ENCODE measurements at places on chromosomes 3 and 15. TPM values are rescaled to one million over a fixed set of nuclear protein-coding genes. Genes with fewer than 3 reads are reported as not detected.

Gene C3orf49
- total RNA-seq: not detected

Gene ITIH1
- 14.1 TPM for total RNA-seq

GRCh38 chr3:51502562-51502910 lies 2.7 kb upstream of the DCAF1 start:
- H3K27me3 ChIP-seq: no peaks in the 10 kb centered on the region
- H3K4me1 ChIP-seq: peaks cover 3% of the 10 kb centered on the region
- H3K27ac ChIP-seq: no peak overlapping the region
- no peak overlapping the region for H3K4me3 ChIP-seq
- no peaks in the 10 kb centered on the region for H3K36me3 ChIP-seq
- DNase-seq: no peak

Gene PDZRN3
- 31.0 TPM for total RNA-seq

Gene GXYLT2
- total RNA-seq: 7.4 TPM

DNA sequence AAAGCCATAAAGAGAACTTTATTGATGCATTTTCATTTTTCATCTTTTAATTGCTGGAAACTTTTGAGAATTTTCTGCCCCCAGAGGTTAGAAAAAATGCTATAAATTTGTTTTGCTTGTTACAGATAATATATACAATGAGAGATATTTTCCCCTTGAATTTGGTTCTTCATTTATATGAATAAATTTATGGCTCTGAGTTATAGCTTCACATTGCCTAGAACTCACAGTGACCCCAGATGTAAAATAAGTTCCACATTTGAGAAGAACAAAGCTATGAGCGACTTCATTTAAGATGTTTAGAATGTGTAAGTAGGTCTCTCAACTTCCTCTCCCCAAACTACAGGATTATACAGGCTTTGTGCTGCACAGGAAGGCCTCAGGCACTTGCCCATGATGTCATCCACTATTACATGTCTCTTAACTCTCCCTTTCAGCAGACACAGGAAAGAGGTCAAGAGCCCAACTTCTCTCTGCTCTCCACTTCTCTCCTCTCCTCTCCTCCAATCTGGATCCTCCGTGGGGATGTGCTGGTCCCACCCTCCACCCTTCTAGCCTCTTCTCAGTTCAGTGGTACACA lies 92.8 kb downstream of the DUT start:
- no peak overlapping the region for H3K27ac ChIP-seq
- H3K4me1 ChIP-seq: peaks cover 5% of the 10 kb centered on the region
- no peak overlapping the region for H3K4me3 ChIP-seq
- H3K36me3 ChIP-seq: peaks cover 2% of the 10 kb centered on the region
- DNase-seq: no peak

- H3K4me1 ChIP-seq: peaks cover under 1% of the 10 kb centered on the region
- H3K36me3 ChIP-seq: no peaks in the 10 kb centered on the region
- no peak overlapping the region for H3K27ac ChIP-seq
- no peak overlapping the region for H3K4me3 ChIP-seq
- DNase-seq: no peak
- peaks cover 4% of the 10 kb centered on the region for H3K27me3 ChIP-seq
These were observed 350.5 kb upstream of the THBS1 start for GRCh38 chr15:39230205-39230907.

Gene LRRC34
- 6.6 TPM for total RNA-seq

DNA sequence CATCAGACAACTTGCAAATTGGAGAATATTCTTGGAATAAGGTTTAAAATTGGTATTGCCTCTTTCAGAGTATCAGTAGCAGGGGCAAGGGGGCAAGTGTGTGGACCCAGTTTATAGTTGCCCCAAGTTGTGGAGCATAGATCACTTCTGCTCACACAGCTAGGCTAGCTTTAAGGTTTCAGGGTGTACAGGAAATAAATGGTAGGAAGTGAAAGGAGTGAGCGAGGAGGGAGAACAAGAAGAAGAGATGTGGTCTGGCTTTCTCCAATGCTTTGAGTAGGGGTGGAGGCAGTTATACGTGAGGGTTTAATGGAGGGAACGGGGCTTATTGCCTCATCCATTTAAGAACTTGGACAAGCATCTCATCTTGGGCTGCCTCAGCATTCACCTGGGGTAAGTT lies 290.0 kb upstream of the CFAP20DC start:
- no peaks in the 10 kb centered on the region for H3K27me3 ChIP-seq
- H3K4me3 ChIP-seq: no peak overlapping the region
- peaks cover 8% of the 10 kb centered on the region for H3K4me1 ChIP-seq
- no peak overlapping the region for H3K27ac ChIP-seq
- DNase-seq: no peak

GRCh38 chr3:125220183-125220582 lies 7.6 kb upstream of the SLC12A8 start:
- H3K27ac ChIP-seq: peak overlapping the region; percentile 35
- DNase-seq: no peak
- H3K4me3 ChIP-seq: no peak overlapping the region
- H3K36me3 ChIP-seq: no peaks in the 10 kb centered on the region
- H3K4me1 ChIP-seq: peaks cover 17% of the 10 kb centered on the region

DNA sequence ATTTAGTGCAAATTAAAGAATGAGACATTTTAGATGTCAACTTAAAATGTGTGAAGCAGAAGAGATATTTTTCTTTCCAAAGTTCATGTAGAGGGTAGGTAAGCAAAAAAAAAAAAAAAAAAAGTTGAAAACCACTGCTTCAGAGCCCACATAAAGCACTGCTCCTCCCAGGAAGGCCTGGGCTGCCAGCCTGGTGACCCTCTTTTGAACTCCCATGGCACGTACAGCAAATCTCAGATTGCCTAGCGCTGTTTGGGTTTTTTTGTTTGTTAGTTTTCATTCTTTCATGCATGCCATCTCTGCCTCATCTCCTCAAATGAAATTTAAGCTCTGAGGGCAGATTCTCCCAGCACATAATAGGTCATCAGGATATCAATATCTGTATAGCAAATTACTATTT lies 120.1 kb downstream of the SRGAP3 start:
- H3K36me3 ChIP-seq: no peaks in the 10 kb centered on the region
- DNase-seq: no peak
- H3K27me3 ChIP-seq: peaks cover 20% of the 10 kb centered on the region
- no peak overlapping the region for H3K4me3 ChIP-seq
- H3K4me1 ChIP-seq: peaks cover 11% of the 10 kb centered on the region

- peaks cover 6% of the 10 kb centered on the region for H3K27me3 ChIP-seq
- H3K4me1 ChIP-seq: peaks cover 12% of the 10 kb centered on the region
- no peaks in the 10 kb centered on the region for H3K36me3 ChIP-seq
- peak overlapping the region; percentile 33 for H3K27ac ChIP-seq
- DNase-seq: no peak
- no peak overlapping the region for H3K4me3 ChIP-seq
These were observed 86.2 kb downstream of the FBN1 start for GRCh38 chr15:48559285-48559684.

DNA sequence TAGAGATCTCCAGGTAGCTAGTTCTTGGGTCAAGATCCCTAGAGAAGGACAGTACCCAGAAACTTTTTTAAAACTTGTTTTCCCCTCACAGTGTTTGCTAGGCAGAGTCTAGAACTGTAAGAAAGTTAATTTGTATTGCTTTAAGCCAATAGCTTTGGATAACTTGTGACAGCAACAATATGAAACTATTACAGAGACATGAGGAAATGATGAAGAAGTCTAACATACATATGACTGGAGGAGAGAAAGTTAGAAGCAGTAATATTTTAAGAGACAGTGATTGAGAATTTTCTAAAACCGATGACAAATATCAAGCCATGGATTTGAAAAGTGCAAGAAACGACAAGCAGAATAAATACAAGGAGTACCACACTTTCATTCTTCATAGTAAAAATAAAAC lies 10.0 kb downstream of the HMG20A start:
- H3K4me1 ChIP-seq: peaks cover under 1% of the 10 kb centered on the region
- no peak overlapping the region for H3K27ac ChIP-seq

Gene SCAANT1
- not detected for total RNA-seq

DNA sequence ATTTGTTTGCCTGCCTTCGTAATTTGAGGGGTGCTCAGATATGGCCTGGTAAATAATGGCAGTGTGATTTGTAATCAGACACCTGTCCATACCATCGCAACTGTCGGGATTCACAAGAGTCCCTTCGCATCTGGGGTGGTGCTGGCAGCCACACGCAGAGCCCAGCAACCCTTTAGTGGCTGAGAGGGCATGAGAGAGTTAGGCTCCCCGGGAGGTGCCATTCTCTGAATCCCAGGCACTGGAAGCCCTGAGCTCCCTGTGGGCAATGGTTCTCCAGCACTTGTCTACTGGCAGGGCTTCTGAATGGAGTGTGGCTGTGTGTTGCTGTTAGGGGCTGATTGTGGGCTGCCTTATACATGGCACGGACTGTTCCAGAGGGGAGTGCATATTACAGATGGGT lies 230.1 kb downstream of the EBLN2 start:
- H3K27me3 ChIP-seq: peaks cover 10% of the 10 kb centered on the region
- H3K27ac ChIP-seq: no peak overlapping the region
- DNase-seq: no peak
- no peaks in the 10 kb centered on the region for H3K4me1 ChIP-seq
- H3K4me3 ChIP-seq: no peak overlapping the region
- H3K36me3 ChIP-seq: no peaks in the 10 kb centered on the region

Gene CCK
- total RNA-seq: 1.1 TPM

Gene GOLGA8J
- not detected for total RNA-seq

- H3K27me3 ChIP-seq: no peaks in the 10 kb centered on the region
- no peaks in the 10 kb centered on the region for H3K36me3 ChIP-seq
- H3K4me1 ChIP-seq: no peaks in the 10 kb centered on the region
- H3K27ac ChIP-seq: no peak overlapping the region
- H3K4me3 ChIP-seq: no peak overlapping the region
These were observed 64.8 kb upstream of the SATB1 start for GRCh38 chr3:18489939-18490338.

Gene PPCDC
- total RNA-seq: 16.5 TPM

Gene UBAP1L
- total RNA-seq: 5.8 TPM

Gene CYP1A2
- total RNA-seq: not detected

DNA sequence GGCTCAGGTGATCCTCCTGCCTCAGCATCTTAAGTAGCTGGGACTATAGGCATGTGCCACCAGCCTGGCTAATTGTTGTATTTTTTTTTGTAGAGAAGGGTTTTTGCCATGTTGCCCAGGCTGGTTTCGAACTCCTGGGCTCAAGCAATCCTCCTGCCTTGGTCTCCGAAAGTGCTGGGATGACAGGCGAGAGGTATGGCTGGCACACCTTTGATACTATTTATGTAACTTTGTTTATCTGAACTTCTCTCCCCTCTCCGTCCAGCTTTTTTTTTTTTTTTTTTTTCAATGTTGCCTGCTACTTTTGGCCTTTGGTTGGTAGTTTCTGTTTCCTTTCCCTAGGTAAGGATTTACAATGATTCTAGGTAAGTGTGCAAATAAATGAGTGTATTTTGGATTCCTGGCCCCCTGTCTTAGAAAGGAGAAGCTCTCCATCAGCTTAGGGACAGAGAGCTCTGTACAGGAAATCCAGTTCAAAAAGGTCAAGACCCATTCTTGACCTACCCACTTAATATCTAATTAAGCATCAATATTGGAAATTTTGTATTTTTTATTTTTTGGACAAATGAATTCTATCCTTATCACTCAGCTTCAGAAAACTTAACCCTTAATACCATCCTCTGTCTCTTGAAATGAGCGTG lies 6.8 kb downstream of the ARL6IP5 start:
- H3K4me1 ChIP-seq: peaks cover 9% of the 10 kb centered on the region
- no peak overlapping the region for H3K27ac ChIP-seq
- H3K27me3 ChIP-seq: no peaks in the 10 kb centered on the region
- no peak overlapping the region for H3K4me3 ChIP-seq
- DNase-seq: no peak
- peaks cover 2% of the 10 kb centered on the region for H3K36me3 ChIP-seq

Gene CLRN1
- total RNA-seq: not detected

DNA sequence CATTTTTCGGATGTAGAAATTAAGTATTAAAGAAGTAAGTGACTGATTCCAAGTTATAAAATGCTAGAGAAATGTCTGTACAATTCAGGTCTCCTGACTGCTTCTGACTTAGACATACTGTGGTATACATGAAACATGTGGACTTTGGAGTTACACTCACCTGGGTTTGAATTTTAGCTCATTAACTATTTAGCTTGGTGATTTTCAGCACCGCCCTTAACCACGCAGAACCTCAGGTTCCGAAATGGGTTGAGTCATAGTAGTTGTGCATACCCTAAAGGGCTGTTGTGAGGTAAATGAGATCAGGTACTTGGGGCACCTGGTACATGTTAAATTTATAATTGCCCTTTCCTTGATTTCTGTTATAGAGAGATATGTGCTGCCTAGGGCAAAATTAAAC lies 32.9 kb upstream of the UTS2B start:
- peaks cover 32% of the 10 kb centered on the region for H3K36me3 ChIP-seq
- H3K27me3 ChIP-seq: no peaks in the 10 kb centered on the region
- H3K4me1 ChIP-seq: peaks cover 4% of the 10 kb centered on the region
- H3K4me3 ChIP-seq: no peak overlapping the region

GRCh38 chr3:164458986-164459385 lies 619.3 kb downstream of the SI start:
- no peak for DNase-seq
- no peaks in the 10 kb centered on the region for H3K36me3 ChIP-seq
- peaks cover 13% of the 10 kb centered on the region for H3K4me1 ChIP-seq
- no peak overlapping the region for H3K4me3 ChIP-seq

Gene RPL32
- total RNA-seq: 1,626 TPM

Gene GRK7
- not detected for total RNA-seq

- no peak overlapping the region for H3K27ac ChIP-seq
- no peaks in the 10 kb centered on the region for H3K27me3 ChIP-seq
- H3K36me3 ChIP-seq: no peaks in the 10 kb centered on the region
- H3K4me1 ChIP-seq: peaks cover 10% of the 10 kb centered on the region
- no peak overlapping the region for H3K4me3 ChIP-seq
These were observed 299.9 kb downstream of the SLC9A9 start for GRCh38 chr3:143548393-143548792.

GRCh38 chr3:49454898-49455681 lies 15.0 kb upstream of the DAG1 start:
- no peak overlapping the region for H3K4me3 ChIP-seq
- H3K27me3 ChIP-seq: no peaks in the 10 kb centered on the region
- peaks cover 19% of the 10 kb centered on the region for H3K4me1 ChIP-seq
- no peak for DNase-seq
- H3K36me3 ChIP-seq: no peaks in the 10 kb centered on the region

DNA sequence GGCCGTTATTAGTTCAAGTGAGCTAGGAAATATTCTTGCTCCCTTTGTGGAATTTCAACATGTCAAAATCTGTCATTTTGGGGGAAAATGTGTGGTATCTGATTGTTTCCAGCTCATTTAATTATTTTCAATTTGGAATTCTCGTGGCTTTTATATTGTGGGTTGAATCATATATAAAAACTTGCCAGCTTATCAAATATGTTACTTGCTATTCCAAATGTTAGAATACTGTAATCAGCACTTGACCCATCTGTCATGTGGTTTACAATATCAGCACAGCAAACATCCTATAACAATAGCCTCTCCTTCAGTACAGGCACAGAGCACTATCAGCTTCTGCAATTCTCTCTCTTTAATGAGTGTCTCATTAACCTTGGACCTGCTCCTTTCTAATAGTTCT lies 130.2 kb upstream of the FEZF2 start:
- no peak overlapping the region for H3K4me3 ChIP-seq
- H3K27me3 ChIP-seq: no peaks in the 10 kb centered on the region
- H3K27ac ChIP-seq: no peak overlapping the region
- no peak for DNase-seq
- peaks cover 7% of the 10 kb centered on the region for H3K4me1 ChIP-seq

All from progenitor cell of endocrine pancreas (in vitro differentiated cells).